ENCODE measurements at places on chromosomes 2 and 18. TPM values are rescaled to one million over a fixed set of nuclear protein-coding genes. Genes with fewer than 3 reads are reported as not detected.

- peak; percentile 66 for DNase-seq
Observed at GRCh38 chr2:237474931-237475703, 11.9 kb upstream of the MLPH start.

DNA sequence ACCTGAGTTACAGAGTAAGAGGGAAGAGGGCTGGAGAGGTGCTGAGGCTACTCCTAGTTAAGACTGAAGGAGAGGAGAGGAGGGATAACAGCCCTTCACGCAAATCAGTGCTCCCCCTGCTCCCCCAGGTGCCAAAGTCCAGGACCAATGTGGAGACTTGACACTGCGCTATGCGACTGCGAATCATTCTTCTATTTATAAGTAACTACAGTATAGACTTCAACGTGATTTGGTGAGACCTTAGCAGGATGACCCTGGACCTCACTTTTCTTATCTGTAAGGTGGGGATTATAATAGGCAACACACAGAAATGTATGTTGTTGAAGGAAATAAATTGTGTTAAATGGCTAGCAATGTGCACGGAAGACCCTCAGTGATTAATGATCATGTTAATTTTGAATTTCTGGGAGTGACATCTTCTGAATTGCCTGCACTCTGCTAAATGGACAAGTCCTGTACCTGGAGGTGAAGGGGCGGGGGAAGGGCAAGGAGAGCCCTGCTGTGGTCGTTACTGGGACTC, 11.0 kb downstream of the EN1 start:
- DNase-seq: no peak

DNA sequence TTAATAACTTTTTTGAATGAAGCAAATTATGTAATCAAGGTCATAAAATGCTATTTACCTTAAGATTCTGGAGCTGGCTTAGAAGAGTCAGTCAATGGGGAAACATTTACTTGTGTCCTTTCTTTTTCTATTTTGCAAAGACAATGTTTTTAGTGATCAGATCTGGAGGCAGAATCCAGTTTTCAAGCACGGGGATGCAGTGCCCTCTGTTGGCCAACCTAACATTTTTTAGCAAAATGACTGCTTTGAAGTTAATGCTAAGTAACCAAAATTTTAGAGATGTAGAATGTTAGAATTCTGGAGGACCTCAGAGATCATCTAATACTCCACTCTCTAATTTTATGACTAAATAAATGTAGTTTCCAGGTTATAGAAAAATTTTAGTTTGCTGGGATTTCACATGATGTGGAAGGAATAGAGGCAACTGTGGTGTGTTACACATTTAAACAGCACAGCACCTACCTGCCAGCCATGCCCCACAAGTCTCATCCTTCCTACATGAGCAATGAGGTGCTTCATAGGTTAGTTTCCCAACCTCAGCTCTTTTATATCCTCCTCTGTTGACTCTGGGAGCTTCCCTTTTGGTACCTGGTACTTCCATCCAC, 23.6 kb upstream of the SLC9A4 start:
- DNase-seq: peak; percentile 65

GRCh38 chr2:38522754-38523349, 79.9 kb downstream of the HNRNPLL start:
- DNase-seq: no peak

- peak; percentile 82 for DNase-seq
Observed at GRCh38 chr2:85888684-85889626, at the start of gene ST3GAL5. ST3GAL5 (minus strand) TSS chr2:85888990; CDS start chr2:85888905, 85 bp downstream.

- no peak for DNase-seq
Observed at GRCh38 chr2:173990245-173990644, 25.1 kb upstream of the SP3 start.

DNA sequence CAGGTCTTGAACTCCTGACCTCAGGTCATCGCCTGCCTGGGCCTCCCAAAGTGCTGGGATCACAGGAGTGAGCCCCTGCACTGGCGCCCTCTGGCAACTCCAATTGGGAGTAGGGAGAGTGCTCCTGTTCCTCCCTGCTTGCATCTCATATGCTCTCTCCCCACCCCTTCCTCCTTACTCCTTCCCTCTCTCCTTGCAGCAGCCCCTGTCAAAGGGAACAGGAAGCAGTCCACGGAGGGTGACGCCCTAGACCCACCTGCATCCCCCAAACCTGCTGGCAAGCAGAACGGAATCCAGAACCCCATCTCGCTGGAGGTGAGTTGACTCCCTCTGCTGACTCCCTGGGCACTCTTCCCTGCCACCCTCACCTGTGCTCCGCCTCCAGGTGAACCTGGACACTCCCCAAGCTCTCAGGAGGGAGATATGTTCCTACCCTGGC, 10.7 kb downstream of the ARID5A start:
- no peak for DNase-seq

DNA sequence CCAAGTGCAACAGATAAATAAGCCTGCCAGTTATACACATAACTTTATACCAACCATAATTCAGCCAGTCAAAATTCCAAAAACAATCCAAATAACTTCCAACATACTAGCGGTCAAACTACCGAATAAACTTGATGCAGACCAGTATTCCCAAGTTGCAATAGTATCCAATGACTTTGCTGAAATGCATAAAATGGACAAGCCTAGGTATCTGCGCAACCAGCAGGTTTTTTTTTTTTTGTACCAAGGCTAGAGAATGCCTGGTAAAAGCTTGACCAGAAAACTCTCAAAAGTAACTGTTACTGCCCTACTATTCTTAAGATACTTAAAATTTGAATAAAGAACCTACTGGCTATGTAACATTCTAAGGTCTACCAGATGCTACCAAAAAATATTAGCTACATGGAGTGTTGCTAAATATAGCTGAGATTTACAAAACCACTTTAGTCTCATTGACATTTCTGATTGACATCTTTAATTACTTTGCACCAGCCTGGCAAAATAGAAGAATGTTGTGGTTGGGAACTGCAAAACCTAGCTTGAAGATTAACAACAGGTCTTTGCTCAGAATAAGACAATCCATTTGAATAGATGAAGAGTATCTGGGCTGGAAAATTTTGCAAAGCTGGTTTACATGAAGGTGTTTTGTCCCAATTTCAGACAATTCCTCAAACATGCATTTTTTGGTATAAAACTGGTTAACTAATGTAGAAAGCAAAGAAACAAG, 7.3 kb downstream of the SRSF7 start:
- no peak for DNase-seq

- peak; percentile 20 for DNase-seq
Observed at GRCh38 chr2:156436497-156437085, 412 bp downstream of the GPD2 start.

- DNase-seq: no peak
Observed at GRCh38 chr18:27449104-27449503, 264.0 kb upstream of the CHST9 start.

DNA sequence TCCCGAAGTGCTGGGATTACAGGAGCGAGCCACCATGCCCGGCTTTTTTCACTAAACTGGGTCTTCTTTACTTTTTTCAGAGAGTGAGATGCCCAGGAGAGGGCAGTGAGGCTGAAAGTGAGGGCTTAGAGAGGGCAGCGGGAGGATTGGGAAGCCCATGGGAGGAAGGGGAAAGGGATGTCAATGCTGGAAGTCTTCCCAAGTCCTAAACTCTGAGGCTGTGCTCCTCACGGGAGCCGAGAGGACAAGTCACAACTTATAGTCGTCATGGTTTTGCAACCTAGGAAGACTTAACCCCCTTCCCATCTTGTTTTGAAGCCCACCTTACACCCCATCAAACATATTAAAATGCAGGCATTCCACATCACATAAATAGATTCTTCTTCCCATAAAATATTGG, 15.1 kb upstream of the MEP1B start:
- no peak for DNase-seq

LIMS4 gene
- total RNA-seq: 0.33 TPM

CNTNAP5 gene
- total RNA-seq: not detected

LINC00305 gene
- not detected for total RNA-seq

ANO7 gene
- 2.6 TPM for total RNA-seq

XIRP2 gene
- total RNA-seq: 0.11 TPM

MEMO1 gene
- total RNA-seq: 49.5 TPM

EML6 gene
- total RNA-seq: 15.7 TPM

Data from PC-3 (cell line).